ENCODE measurements at places on chromosomes 5 and 9.

DNA sequence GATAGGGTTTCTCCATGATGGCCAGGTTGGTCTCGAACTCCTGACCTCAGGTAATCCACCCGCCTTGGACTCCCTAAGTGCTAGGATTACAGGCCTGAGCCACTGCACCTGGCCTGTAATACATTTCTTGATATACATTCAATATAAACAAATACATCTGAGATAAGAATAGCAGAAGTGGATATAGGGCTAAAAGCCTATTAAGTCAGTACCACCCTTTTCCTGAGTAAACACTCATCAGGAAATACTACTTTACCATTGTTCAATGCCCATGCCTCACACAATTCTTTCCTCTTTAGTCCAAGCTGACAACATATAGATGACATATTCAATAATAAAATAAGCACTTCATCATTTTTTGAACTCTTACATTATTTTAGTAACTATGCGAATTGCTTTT is 64.8 kb downstream of the MRPS27 start:
- no peak for DNase-seq

GRCh38 chr5:37039824-37040223 is 163.3 kb downstream of the NIPBL start:
- DNase-seq: no peak

GRCh38 chr5:176625966-176626875 is 4.1 kb downstream of the SNCB start:
- no peak for DNase-seq

DNA sequence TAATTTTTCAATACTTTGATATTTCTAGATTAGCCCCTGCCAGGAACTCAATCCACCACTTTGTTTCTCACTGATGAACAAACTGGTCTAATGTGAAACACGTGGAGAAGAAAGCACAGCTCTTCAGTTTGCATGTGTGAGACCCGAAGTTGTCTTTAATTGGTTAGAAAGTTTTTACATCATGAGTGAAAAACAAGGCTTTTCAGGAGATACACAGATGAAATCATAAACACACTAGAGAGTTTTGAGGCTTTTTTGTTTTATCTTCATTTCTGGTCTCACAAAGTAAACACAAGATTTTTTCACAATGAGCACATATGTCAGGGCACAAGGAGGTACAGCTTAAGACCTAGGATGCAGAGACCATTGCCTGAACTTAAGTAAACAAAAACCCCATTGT is 84.5 kb upstream of the MOCS2 start:
- peak; percentile 2 for DNase-seq

DNA sequence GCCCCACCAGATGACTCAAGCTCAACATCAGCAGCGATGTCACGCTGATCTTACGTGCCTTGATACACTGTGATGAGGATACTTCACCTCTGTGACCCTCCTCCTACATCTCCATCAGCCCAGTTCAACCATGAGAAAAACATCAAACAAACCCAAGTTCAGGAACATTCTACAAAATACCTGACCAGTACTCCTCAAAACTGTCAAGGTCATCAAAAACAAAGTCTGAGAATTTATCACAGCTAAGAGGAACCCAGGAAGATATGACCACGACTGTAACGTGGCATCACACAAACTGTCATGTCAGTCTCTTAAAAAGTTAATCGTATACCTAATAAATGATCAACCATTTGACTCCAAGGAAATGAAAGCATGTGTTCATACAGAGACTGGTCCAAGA is 90.8 kb downstream of the COL23A1 start:
- DNase-seq: no peak

DNA sequence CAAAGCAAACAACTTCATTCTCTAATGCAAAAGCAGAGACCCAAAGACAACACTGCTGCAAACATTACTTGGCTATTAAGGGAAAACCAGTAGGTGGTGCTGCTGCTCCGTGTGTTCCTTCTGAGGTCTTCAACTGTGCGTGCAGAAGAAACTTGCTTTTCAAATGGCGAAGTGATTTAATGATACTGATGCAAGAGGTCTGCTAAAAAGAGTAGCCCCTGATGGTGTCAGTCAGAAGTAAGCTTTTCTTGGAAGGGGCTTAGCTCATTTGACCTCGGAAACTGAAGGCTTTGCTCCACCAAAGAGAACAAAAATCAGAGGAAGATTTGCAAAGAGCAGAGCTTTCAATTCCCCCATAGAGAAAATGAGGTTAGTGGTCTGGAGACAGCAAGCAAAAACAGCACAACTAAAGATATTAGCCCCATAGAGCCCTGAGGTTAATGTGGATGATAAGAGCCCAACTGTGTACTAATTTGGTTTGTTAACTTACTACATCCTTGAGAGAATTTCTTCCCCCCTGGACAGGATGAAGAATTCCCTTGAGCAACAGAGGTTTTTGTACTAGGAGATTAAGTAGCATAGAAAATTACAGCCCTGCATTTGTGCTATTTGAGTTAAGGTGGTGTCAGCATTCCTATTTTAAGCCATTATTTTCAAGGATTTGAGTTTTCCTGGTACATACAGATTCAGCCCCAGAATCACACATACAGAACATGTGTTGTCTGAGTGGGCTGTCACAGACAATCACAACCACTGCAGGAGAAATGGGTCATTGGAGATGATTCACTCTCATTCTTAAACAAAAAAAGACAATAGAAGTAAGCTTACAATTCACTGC is 153.2 kb upstream of the C9orf72 start:
- no peak for DNase-seq

GRCh38 chr9:25678147-25678666 is at the start of gene TUSC1:
TUSC1 (minus strand) TSS chr9:25678444; CDS start chr9:25678312, 132 bp downstream.
- peak; percentile 19 for DNase-seq

GRCh38 chr5:171494452-171495121 is 75.1 kb downstream of the FGF18 start:
- peak; percentile 72 for DNase-seq

GRCh38 chr5:39892708-39893107 is 467.9 kb upstream of the DAB2 start:
- no peak for DNase-seq

- no peak for DNase-seq
Measured at GRCh38 chr5:76781775-76782174, 37.1 kb upstream of the F2RL1 start.

DNA sequence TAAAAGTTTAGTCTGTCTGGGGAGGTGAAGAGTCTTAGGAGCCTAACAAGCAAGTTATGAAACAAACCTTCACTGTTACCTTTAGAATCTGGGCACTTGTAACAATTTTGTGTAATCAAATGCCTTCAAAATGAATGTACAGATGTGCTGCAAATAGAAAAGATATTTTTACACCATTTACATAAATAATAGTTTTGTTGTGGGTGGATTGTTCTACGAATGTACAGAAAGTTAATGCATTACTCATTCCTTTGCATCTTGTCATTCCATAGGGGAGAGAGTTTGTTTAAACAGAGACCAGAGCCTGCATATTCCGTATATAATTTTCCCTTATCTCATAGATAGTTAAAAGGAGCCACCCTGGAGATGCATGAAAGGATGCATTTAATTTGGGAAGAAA is 576.9 kb upstream of the SGCD start:
- DNase-seq: no peak

GRCh38 chr5:170623576-170624181 is 119.9 kb downstream of the KCNIP1 start:
- DNase-seq: no peak

DNA sequence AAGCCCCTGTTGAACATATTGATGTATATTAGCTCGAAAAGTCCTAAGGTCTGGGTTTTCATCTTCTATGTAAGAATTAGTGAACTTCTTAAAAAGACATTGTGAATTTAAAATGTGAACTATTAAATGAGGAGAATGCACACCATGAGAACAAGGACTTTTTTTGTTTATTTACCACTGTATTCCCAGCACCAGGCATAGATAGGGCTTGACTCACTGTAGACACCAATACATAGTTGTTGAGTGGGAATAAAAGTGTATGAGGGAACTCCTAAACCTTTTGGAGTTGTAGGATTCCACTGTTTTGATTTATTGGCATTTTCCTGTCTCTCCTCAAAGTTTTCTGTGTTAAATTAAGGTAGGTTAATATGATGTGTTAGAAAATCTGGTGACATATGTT is 40.3 kb downstream of the NNT start:
- DNase-seq: no peak

DNA sequence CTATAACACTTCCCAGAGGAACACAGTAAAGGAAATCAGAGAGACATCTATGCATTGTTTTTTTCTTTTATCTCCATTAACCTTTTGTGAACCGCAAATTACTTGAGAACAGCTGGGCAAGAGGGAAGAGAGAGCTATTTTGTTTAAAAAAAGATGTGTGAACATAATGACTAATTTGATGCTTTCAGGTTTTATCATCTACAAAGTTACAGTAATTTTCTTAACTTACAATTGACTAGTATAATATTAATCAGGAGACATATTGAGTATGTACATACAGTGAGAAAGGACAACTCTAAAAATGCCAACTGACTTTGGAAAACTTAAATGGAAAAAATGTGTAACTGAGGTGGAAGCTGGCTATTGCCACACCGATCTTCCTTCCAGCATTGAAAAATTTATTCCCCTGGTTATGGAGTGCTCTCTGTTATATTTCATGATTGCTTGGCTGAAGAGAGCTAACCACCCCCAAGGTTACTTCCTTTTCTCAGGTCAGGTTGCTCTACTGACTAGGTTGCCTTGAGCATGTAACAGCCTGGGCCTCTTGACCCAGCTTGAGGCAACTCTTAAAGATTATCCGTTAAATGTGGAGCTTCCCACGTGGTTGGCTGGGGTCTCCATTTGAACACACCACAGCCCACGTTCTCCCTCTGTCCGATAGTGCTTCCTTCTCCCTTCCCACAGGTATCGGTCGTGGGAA is 62.6 kb upstream of the C6 start:
- no peak for DNase-seq

DNA sequence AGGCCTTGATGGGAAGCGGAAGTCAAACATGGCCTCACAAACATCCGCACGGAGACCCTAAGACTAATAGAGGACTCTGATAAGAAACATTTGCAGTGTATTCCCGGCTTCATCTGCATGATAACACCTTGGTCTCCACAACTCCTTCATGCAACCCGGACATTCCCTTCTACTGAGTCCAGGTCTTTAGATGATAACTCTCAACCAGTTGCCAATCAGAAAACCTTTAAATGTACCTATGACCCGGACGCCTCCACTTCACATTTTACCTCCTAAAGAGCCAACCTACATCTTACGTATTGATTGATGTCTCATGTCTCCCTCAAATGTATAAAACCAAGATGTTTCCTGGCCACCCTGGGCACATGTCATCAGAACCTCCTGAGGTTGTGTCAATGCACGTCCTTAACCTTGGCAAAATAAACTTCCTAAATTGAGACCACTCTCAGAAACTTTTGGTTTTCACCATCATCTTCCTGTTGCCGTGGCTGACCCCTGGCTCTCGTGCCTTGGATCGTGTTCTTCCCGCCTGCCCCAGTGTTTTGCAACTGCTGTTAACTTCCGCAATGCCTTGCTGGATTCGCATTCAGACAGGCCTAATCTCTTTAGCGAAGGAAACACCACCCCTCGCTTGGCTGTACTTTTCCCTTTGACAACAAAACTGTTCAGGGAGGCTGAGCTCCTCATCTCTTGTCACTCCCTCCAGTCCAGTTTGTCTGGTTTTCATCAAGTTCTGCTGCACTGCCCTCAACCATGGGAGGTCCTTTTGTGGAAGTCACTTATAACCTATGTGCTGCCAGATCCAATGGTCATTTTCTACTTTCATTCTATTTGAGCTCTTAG is 1.1 kb upstream of the DAP start:
- no peak for DNase-seq

- no peak for DNase-seq
Measured at GRCh38 chr5:130092991-130093390, 188.7 kb downstream of the CHSY3 start.

- no peak for DNase-seq
Measured at GRCh38 chr9:13948037-13948436, 365.9 kb downstream of the NFIB start.

DNA sequence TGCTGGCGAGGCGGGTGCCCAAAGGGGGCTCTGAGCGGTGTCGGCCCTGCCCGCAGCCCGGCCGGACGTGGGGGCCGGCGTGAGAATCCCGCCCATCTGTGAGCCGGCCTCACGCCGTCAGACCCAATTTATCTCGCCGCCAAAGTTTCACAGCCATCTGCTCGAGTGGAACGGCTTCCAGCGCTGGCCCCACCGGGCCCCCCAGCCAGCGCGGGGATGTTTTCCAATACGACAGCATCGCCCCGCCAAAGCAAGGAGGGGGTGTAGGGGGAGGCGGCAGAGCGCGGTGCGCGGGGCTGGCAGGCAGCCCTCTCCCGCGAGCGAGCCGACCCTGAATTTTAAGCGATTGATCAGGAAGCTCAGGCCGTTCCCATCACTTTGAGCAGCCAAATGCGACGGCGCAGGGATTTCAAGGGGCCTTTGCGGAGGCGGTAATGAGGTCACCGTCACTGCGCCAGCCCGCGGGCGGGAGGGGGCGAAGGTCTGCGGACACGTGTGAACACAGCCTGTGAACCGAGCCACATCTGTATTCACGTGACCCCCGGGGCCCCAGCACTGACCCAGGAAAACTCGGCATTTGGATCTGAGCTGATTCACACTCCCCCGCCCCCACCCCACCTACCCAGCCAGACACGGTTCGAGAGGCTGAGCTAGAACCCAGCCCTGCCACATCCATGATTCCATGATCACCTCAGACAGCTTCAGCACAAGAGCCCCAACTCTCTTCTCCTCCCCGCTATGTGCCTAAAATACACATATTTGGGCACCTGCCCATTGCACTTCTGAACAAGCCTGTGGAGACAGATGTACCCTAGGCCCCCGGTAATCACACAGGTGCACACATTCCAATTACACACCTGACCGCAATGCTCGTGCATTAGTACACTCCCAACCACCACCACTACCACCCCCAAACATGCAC is 47.8 kb upstream of the PSD2 start:
- no peak for DNase-seq

DNA sequence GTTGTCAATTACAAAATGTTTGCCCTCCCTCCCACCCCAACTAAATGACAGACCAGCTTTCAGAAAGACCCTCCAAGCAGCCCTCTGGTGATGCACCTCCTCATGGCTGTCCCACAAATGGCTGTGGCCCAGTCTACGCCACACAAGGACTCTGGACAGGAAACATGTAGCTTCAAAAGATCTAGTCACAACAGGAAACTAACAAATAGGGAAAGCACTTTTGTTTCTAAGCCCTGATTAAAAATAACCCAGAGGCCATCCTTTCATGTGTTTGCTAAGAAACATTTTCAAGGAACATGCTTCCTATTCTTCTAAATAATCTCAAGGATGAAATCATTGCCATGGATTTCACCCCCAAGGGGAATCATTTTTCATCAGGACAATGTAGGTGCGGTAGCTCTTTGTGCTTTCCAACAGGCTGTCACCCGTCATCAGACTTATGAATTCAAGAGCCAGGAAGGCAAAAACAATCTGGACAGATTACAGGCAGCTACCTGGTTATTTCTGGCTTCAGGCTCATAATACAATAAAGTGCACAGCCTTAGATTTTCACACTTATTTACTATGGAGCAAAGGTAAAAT is 20.1 kb downstream of the PCSK1 start:
- DNase-seq: no peak

- DNase-seq: no peak
Measured at GRCh38 chr9:90878562-90878961, 76.9 kb downstream of the SYK start.

- DNase-seq: no peak
Measured at GRCh38 chr5:127834094-127834531, 130.9 kb downstream of the CCDC192 start.
